GM12891 (cell line): ENCODE measurements at places on chromosomes 12 and 14.

GRCh38 chr12:26205298-26205697 is 9.9 kb downstream of the SSPN start:
- DNase-seq, result no peak

- no peak for DNase-seq
Observed at GRCh38 chr12:51891843-51892242, 3.9 kb downstream of the ANKRD33 start.

DNA sequence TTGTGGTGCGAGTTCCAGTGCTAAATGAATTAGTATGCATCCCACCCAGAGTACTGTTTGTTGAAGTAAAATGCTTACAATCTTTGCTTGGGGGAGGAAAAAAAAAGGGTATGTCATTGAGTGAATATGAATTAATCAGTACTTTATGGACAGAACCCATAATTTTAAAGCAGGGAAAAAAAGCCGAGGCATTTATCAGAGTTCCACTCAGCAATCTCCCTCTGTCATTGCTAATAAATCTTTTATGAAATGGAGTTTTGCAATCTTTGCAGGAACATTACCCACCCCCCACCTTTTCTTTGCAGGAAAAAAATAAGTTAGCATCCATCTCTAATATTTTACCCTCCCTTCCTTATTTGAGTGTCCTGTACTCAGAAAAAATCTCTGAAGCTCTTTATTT is 127.9 kb upstream of the TMPO start:
- no peak for DNase-seq

GRCh38 chr12:27999970-28000369 is 27.4 kb upstream of the PTHLH start:
- DNase-seq, result no peak
